ENCODE measurements at places on chromosomes 11 and 22.

- DNase-seq: no peak
Observed at GRCh38 chr22:21055880-21056319, 10.2 kb downstream of the LRRC74B start.

DNA sequence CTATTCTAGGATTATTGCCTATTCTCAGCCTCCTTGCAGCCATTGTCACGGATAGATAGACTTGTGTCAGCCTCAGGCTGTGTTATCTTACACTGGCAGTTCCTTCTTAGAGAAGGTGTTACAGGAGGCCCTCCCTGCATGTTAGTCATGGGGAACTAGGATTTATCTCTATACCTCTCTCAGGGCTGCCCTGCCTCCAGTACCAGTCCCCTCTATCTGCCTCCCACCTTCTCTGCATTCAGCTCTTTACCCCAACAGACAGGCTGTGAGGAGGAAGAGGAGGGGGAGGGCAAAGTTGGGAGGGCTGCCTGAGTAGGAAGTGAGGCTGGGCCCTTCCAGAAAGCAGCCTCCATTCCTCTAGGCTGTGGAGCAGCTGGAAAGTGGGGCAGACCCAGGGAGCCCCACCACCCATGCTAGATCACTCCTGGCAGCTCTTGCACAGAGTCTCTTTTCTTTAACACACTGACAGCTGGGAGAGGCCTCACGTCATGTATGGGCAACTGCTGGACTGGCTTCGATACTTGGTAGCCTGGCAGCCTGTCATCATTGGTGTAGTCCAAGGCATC, 2.9 kb upstream of the IL18BP start:
- DNase-seq: no peak

DNA sequence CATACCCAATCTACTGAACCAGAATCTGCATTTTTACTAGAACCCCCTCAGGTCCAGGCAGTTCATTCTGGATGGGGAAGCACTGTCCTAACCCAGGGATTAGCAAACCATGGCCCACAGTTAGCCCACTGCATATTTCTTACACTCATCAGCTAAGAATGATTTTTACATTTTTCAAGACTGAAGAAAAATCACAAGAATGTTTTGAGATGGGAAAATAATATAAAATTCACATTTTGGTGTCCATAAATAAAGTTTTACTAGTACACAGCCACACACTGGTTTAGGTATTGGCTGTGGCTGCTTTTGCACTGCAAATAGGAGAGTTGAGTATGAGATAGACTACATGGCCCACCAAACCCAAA, 59.4 kb downstream of the PPFIBP2 start:
- DNase-seq: no peak

- peak; percentile 81 for DNase-seq
Observed at GRCh38 chr22:46674367-46674781, 54.2 kb downstream of the GRAMD4 start.
